ENCODE measurements at places on chromosomes 13 and 19. TPM values are rescaled to one million over a fixed set of nuclear protein-coding genes. Genes with fewer than 3 reads are reported as not detected.

Gene C2CD4C
- not detected for polyA plus RNA-seq

Gene COX6B1
- 819 TPM for polyA plus RNA-seq

Gene KLF5
- 2.0 TPM for polyA plus RNA-seq

Gene RNF225
- not detected for polyA plus RNA-seq

Gene COL4A1
- polyA plus RNA-seq, result not detected

Gene GJB2
- not detected for polyA plus RNA-seq

Gene KCNN1
- not detected for polyA plus RNA-seq

Gene MIR17HG
- polyA plus RNA-seq, result 0.87 TPM

Gene ZNF850
- polyA plus RNA-seq, result 0.99 TPM

Gene ZNF432
- 3.0 TPM for polyA plus RNA-seq

Gene RASAL3
- 120 TPM for polyA plus RNA-seq

Gene EFNA2
- polyA plus RNA-seq, result not detected

Gene TJP3
- polyA plus RNA-seq, result 14.0 TPM

Gene C19orf81
- not detected for polyA plus RNA-seq

Gene N4BP2L1
- polyA plus RNA-seq, result 68.8 TPM

Gene APBA3
- polyA plus RNA-seq, result 33.6 TPM

Gene RFPL4A
- not detected for polyA plus RNA-seq

Gene FFAR2
- polyA plus RNA-seq, result not detected

Gene APOC4
- polyA plus RNA-seq, result not detected

Gene SPACA4
- polyA plus RNA-seq, result not detected

Gene CCDC70
- not detected for polyA plus RNA-seq

Gene PSG5
- not detected for polyA plus RNA-seq

Gene CGB5
- not detected for polyA plus RNA-seq

Measured in naive thymus-derived CD4-positive, alpha-beta T cell (primary cell).